ENCODE measurements at places on chromosomes 4 and X. TPM values are rescaled to one million over a fixed set of nuclear protein-coding genes. Genes with fewer than 3 reads are reported as not detected.

Gene GPR78
- total RNA-seq, result not detected

Gene ENPEP
- 0.12 TPM for total RNA-seq

Gene SPATA4
- 0.20 TPM for total RNA-seq

Gene P2RY4
- total RNA-seq, result not detected

Gene HS3ST1
- 0.12 TPM for total RNA-seq

Measured in A549 treated with CpdA at 1 μM for 4 hours (cell line).